ENCODE measurements at places on chromosomes 2 and 18.

DNA sequence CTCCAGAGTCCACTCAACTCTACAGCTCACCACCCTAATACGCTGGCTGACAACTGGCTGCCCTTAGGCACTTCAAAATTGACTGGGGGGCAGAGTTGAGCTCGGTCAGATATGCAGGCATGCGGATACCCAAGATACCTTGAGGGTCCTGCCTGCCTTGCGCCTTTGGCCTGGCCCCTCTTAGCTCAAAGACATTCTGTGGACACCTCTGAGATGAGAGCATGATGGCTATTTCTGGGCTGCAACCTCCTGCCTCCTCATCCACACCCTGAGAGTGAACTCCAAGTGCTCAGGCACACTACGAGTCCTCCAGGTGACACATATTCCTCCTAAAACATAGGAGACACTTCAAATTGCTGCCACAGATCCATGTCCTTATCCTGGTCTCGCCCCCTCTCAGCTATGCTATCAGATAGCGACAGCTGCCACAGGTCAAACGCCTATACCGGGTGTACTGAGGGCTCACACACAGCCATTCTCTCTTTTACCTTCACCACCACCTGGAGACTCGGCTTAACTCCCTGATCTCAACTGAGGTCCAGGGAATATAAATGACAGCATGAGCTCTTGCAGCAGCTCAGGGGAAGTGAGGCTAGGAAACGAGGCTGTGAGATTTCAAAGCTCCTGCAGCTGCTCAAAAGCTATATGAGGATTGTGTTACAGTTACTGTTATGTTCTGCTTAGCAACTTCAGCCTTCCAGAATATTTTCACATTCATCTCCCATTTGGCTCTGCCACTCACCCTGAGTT, 60.5 kb upstream of the TEX51 start:
- no peak for DNase-seq

GRCh38 chr18:62938006-62938405, 222.7 kb downstream of the PHLPP1 start:
- peak; percentile 63 for DNase-seq

- DNase-seq, result peak; percentile 24
Measured at GRCh38 chr18:2853926-2854664, 7.3 kb downstream of the EMILIN2 start.

- DNase-seq, result no peak
Measured at GRCh38 chr18:13528739-13529392, 197.5 kb downstream of the FAM210A start.

DNA sequence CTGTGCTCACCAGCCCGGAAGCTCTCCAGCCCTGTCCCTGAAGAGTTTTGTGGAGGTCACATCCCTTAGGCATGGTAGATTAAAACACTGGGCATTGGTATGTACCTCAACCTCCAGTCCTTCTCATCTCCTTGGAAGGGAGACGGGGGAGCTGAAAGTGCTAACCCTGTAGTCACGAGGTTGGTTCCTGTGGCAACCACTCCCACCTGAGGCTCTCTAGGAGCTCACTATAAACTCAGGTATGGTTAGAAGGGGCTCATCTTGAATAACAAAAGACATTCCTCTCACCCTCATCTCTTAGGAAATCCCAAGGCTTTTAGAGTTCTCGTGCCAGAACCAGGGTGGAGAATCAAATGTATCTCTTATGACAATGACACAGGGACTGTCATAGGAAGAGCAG, 43.0 kb upstream of the MGAT4A start:
- no peak for DNase-seq

GRCh38 chr2:147718831-147719230, 126.0 kb upstream of the ACVR2A start:
- DNase-seq, result no peak

GRCh38 chr18:72868585-72869225, 918 bp upstream of the NETO1 start:
- DNase-seq, result peak; percentile 1
